H9 (cell line): ENCODE measurements at places on chromosomes 11 and 22.

DNA sequence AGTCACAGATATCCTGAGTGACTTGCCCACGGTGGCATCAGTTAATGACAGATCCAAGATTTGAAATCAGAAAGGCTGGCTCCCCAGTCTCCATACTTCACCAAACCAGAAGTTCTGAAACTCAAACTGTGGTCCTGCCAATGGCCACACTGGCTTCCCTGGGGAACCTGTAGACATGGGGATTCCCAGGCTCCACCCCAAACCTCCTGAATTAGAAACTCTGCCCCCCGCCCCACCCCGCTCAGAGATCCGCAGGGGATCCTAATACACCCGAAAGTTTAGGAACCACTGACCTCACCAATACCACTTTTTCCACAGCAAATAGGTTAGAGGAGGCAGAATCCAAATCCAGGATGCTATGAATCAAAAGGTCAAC is 15.3 kb downstream of the RTN4RL2 start:
- DNase-seq: no peak

- no peak for DNase-seq
Observed at GRCh38 chr11:83410605-83411565, 124.7 kb upstream of the CCDC90B start.

- no peak for DNase-seq
Observed at GRCh38 chr11:24046731-24047130, 450.1 kb upstream of the LUZP2 start.

- DNase-seq: no peak
Observed at GRCh38 chr11:131824771-131825170, 454.4 kb downstream of the NTM start.

GRCh38 chr11:62536301-62536957 is 10.2 kb downstream of the AHNAK start:
- DNase-seq: no peak

DNA sequence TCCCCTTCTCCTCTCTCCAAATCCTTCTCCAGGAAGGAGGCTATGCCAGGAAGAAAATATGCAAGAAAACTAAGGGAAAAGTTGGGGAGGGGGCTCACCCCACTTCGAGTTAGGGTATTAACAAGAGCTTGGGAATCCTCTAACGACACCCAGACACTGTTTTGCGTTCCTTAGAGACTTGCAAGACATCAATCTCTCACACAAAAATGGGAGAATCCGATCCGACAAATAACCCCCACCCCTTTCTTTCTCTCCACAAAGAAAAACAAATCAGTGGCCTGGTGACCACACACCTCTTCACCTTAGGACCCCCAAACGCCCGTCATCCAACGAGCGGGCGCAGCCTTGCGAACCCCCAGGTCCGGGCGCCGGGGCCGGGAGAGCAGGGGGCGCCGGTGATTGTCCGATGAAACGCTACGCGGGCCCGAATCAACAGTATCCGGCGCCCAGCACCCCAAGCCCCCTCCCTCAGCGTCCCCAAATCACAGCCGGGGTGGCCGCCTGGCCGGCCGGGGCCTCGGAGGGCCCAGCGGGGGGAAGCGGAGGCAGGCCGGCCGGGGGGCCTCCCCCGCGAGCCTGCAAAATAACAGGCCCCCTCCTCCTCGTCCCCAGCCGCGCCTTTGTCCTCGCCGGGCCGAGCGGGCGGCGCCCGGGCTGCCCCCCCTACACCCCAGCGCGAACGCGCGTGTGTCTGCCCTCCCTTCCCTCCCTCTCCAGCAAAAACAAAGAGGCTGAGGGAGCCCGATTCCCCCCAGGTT is 690 bp downstream of the CSNK1E start:
- DNase-seq: no peak

- DNase-seq: no peak
Observed at GRCh38 chr11:67605231-67606011, 1.3 kb upstream of the NDUFV1 start.
